ENCODE measurements at places on chromosomes 1 and 21.

- DNase-seq, result no peak
These were observed 26.2 kb downstream of the LEMD1 start for GRCh38 chr1:205395616-205396015.

GRCh38 chr1:1021010-1021919, 1.3 kb downstream of the AGRN start:
- no peak for DNase-seq

- no peak for DNase-seq
These were observed 62.4 kb upstream of the TTLL7 start for GRCh38 chr1:84061336-84061735.

DNA sequence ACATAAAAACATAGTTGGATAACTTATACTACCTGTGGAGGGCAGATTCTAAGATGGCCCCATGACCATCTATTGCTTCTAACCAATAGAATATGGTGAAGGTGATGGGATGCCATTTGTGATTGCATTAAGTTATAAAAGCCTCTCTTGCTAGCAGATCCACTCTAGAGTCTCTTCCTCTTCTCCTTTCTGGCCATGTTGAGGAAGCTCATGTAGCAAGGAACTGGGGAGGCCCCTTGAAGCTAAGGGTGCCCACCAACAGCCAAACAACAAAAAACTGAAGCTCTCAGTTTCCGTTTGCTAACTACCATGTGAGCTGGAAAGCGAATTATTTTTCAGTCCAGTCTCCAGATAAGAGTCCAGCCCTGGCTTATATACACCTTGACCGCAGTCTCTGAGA, 16.0 kb upstream of the AGO1 start:
- no peak for DNase-seq

Data from CD4-positive, alpha-beta memory T cell (primary cell).